Aorta (tissue), 5 donors: ENCODE measurements at places on chromosomes 6 and 20. TPM values are rescaled to one million over a fixed set of nuclear protein-coding genes. Genes with fewer than 3 reads are reported as not detected.

Gene POU5F1
- total RNA-seq = 2.2 TPM

GRCh38 chr6:53391170-53391569 lies 42.4 kb upstream of the ELOVL5 start:
- H3K27ac ChIP-seq = no peak overlapping the region
- H3K4me3 ChIP-seq = no peak overlapping the region
- DNase-seq = no peak
- no peaks in the 10 kb centered on the region for H3K27me3 ChIP-seq

GRCh38 chr20:63366390-63367365 lies 5.5 kb upstream of the CHRNA4 start:
- H3K4me1 ChIP-seq = no peaks in the 10 kb centered on the region
- H3K27me3 ChIP-seq = no peaks in the 10 kb centered on the region

- no peak for DNase-seq
- H3K4me3 ChIP-seq = no peak overlapping the region
- H3K27me3 ChIP-seq = no peaks in the 10 kb centered on the region
- no peak overlapping the region for H3K27ac ChIP-seq
Measured at GRCh38 chr20:31644701-31645100, 7.0 kb downstream of the COX4I2 start.

DNA sequence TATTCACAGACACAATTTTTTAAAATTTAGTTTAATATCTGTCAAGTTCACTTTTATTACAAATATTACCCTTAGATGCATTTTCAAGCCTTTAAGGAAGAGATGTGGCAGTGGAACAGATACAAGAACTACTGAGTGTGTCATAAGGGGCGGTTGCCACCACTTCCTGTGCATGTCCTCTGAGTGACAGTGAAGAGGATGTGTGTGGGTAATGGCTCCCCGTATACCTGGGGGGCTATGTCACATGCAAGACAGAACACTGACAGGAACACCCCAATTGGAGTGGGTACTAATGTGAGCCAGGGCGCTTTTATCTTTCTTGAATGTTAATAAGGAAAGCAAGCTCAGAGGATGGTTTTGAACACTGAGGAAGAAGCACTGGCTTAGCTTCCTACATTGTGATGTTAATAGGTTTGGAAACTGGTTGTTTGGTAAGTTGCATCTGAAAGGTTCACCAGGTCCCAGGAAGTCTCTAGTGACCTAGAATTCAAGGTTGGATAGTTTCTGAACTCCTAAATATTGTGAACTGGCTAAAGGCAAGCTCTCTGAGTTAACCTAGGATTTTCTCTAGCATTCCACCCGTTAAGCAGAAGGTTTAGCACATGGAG lies 83.4 kb upstream of the ASF1A start:
- H3K27ac ChIP-seq = no peak overlapping the region
- H3K4me3 ChIP-seq = no peak overlapping the region
- no peaks in the 10 kb centered on the region for H3K4me1 ChIP-seq
- DNase-seq = no peak
- no peaks in the 10 kb centered on the region for H3K27me3 ChIP-seq

- no peaks in the 10 kb centered on the region for H3K27me3 ChIP-seq
- no peaks in the 10 kb centered on the region for H3K36me3 ChIP-seq
- no peak overlapping the region for H3K4me3 ChIP-seq
- H3K27ac ChIP-seq = no peak overlapping the region
- H3K4me1 ChIP-seq = peaks cover 2% of the 10 kb centered on the region
Measured at GRCh38 chr6:143822584-143823024, 20.5 kb upstream of the LTV1 start.

Gene SAMHD1
- 127 TPM for total RNA-seq

DNA sequence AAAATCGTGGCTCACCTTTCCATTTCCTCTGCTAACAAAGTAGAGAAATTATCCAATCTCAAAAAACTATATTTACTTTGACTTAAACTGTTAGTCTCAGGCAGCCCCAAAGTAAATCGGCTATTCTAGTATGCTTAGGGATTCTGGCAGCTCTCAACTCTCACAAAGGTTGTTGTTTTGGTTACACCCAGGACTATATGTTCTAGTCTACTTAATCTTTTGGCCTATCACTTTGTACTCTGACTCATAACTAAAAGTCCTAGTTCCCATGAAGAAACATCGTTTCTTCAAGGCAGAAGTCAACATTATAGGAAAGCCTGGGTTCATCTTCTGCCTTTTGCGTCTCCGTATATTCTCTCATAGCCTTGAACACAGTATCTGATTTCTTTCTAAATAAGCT lies 42.3 kb downstream of the MYLK4 start:
- no peaks in the 10 kb centered on the region for H3K36me3 ChIP-seq
- H3K4me3 ChIP-seq = no peak overlapping the region
- DNase-seq = no peak
- H3K27ac ChIP-seq = no peak overlapping the region
- no peaks in the 10 kb centered on the region for H3K27me3 ChIP-seq
- H3K4me1 ChIP-seq = no peaks in the 10 kb centered on the region

- no peak for DNase-seq
- H3K36me3 ChIP-seq = no peaks in the 10 kb centered on the region
- no peak overlapping the region for H3K27ac ChIP-seq
Measured at GRCh38 chr20:2203436-2203835, 92.4 kb upstream of the TGM3 start.

Gene PLCB4
- total RNA-seq = 26.2 TPM

DNA sequence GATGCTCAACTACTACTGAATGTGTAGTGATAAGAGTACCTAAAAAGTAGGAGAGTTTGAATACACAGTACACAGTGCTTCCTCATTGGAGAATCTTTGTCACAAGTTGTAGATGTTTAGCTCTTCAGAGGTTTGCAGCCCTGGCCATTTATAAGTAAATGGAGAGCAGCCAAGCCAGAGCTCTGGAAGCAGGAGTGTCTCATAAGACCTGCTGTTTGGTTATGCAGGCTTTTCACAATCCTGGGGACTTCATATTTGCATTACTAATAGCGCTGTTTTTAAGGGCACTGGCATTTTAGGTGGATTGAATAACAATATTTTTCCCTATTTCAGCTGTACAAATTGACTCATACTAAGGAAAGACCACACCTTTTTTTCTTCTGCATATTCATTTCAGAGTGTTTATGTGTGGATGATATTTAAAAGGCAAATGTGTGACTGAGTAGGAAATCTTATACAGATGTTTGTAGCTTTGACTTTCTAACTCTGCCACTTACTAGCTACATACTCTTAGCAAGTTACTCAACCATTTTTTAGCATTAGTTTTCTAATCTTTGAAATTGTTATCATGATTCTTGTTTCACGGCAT lies 730.5 kb upstream of the MAP3K7 start:
- H3K36me3 ChIP-seq = no peaks in the 10 kb centered on the region
- no peaks in the 10 kb centered on the region for H3K4me1 ChIP-seq
- H3K4me3 ChIP-seq = no peak overlapping the region
- no peak for DNase-seq
- no peaks in the 10 kb centered on the region for H3K27me3 ChIP-seq

- no peak overlapping the region for H3K4me3 ChIP-seq
- H3K27ac ChIP-seq = no peak overlapping the region
- H3K27me3 ChIP-seq = no peaks in the 10 kb centered on the region
Measured at GRCh38 chr20:50044353-50044960, 61.7 kb downstream of the SNAI1 start.

Gene HLA-DRB1
- total RNA-seq = 157 TPM

DNA sequence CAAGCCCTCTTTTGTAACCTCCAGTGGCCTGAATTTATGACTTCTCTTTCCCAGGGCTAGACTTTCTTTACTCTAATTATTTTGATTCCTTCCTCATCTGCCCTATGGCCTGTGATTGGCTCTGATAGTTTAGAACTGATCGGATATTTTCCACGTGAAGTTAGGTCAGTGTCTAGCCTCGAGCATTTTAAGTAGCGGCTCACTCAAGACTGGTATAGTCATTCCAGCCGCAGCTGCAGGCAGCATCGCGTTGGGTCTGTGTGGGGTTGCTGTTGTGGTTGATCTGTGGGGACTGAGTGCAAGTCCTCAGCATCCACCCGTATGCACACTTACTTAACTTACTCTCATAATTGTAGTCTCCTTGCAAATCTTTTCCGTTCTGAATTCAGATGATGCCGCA lies 105.7 kb downstream of the SMOC2 start:
- no peaks in the 10 kb centered on the region for H3K27me3 ChIP-seq
- no peak overlapping the region for H3K27ac ChIP-seq
- no peaks in the 10 kb centered on the region for H3K4me1 ChIP-seq

Gene BAK1
- 12.4 TPM for total RNA-seq

Gene TCP11
- total RNA-seq = not detected

- no peak overlapping the region for H3K4me3 ChIP-seq
- H3K27me3 ChIP-seq = no peaks in the 10 kb centered on the region
- H3K4me1 ChIP-seq = no peaks in the 10 kb centered on the region
- no peak for DNase-seq
Measured at GRCh38 chr20:2402271-2402980, 21.7 kb downstream of the TGM6 start.

- peaks cover 10% of the 10 kb centered on the region for H3K4me1 ChIP-seq
- no peaks in the 10 kb centered on the region for H3K27me3 ChIP-seq
- DNase-seq = no peak
Measured at GRCh38 chr6:5205035-5205507, 55.7 kb downstream of the LYRM4 start.

Gene CST2
- not detected for total RNA-seq

Gene HCRTR2
- total RNA-seq = not detected

- no peaks in the 10 kb centered on the region for H3K36me3 ChIP-seq
- H3K4me3 ChIP-seq = no peak overlapping the region
- no peak for DNase-seq
- no peaks in the 10 kb centered on the region for H3K27me3 ChIP-seq
Measured at GRCh38 chr6:37522836-37523235, 23.1 kb upstream of the CCDC167 start.

GRCh38 chr20:11216451-11217314 lies 542.9 kb upstream of the JAG1 start:
- peaks cover 1% of the 10 kb centered on the region for H3K4me1 ChIP-seq
- H3K4me3 ChIP-seq = no peak overlapping the region
- no peaks in the 10 kb centered on the region for H3K36me3 ChIP-seq
- H3K27me3 ChIP-seq = no peaks in the 10 kb centered on the region

GRCh38 chr6:40334496-40335270 lies 252.5 kb downstream of the LRFN2 start:
- H3K4me1 ChIP-seq = no peaks in the 10 kb centered on the region
- no peak overlapping the region for H3K4me3 ChIP-seq
- no peaks in the 10 kb centered on the region for H3K36me3 ChIP-seq

Gene FOXA2
- not detected for total RNA-seq

Gene TRIM40
- total RNA-seq = not detected

DNA sequence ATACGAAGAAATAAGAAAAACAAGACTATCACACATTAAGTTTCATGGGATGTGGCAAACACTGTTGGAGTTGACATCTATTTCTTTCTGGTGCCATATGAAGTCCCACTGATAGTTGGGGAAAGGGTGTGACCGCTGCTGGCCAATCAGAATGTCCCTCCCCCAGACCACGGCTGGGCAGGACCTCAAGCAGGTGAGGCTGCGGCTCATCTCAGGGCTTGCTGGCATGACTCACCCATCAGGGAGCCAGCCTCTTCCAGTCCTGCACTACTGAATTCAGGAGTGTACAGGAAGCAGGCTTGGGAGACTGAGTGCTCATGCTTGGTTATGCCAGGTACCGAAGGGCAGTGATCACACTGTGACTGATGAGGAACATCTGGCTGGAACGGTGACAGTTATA lies 18.9 kb downstream of the PREP start:
- H3K4me1 ChIP-seq = no peaks in the 10 kb centered on the region
- no peak for DNase-seq
- no peaks in the 10 kb centered on the region for H3K27me3 ChIP-seq
- no peak overlapping the region for H3K4me3 ChIP-seq
- H3K27ac ChIP-seq = no peak overlapping the region

DNA sequence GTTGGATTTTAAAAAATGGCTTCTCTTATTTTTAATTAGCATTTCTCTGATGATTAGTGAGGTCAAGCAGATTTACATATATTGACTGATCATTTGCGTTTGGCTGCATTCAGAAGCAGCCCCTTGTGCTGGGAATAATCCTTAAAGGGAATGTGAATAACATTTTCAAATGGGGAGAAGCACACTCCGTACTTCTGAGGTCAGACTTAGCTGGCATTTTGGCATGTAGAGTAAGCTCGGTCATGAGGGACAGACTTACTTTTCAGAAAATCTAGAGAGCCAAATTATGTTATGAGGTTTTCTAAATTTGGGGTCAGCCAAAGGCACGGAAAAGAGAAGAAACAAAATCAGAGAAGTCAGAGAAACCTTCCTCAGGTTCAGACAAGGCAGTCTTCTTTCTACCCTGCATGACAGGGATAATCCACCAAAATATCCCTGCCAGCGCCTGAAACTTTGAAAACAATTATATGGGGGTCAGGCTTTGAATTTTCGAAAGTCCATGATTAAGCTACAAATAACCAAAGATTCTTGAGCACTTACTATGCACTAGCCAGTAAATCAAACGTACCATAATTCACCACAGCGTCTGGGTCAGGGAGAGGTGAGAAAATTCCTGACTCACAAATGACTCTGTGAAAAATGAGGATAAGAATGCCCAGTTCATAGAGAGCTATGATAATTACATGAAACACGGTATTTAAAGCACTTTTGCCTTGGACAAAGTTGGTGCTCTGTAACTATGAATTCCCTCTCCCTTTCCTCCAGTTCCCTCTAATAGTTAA lies 44.9 kb downstream of the ADAT2 start:
- peak overlapping the region; percentile 89 for H3K27ac ChIP-seq
- peaks cover 14% of the 10 kb centered on the region for H3K4me1 ChIP-seq
- no peak overlapping the region for H3K4me3 ChIP-seq
- H3K27me3 ChIP-seq = no peaks in the 10 kb centered on the region
- no peaks in the 10 kb centered on the region for H3K36me3 ChIP-seq
- no peak for DNase-seq

- no peak overlapping the region for H3K4me3 ChIP-seq
- H3K4me1 ChIP-seq = no peaks in the 10 kb centered on the region
- no peak for DNase-seq
- no peaks in the 10 kb centered on the region for H3K27me3 ChIP-seq
- H3K27ac ChIP-seq = no peak overlapping the region
Measured at GRCh38 chr6:30481211-30481964, 7.9 kb upstream of the HLA-E start.

Gene PRRT1
- 3.6 TPM for total RNA-seq

Gene NMBR
- 0.45 TPM for total RNA-seq

- DNase-seq = no peak
- H3K4me1 ChIP-seq = no peaks in the 10 kb centered on the region
- H3K4me3 ChIP-seq = no peak overlapping the region
- no peaks in the 10 kb centered on the region for H3K36me3 ChIP-seq
- H3K27me3 ChIP-seq = no peaks in the 10 kb centered on the region
Measured at GRCh38 chr6:167687116-167687725, 139.5 kb upstream of the AFDN start.

GRCh38 chr20:62511915-62512610 lies 36.3 kb upstream of the GATA5 start:
- no peak for DNase-seq
- no peaks in the 10 kb centered on the region for H3K36me3 ChIP-seq
- no peak overlapping the region for H3K4me3 ChIP-seq
- no peak overlapping the region for H3K27ac ChIP-seq
- no peaks in the 10 kb centered on the region for H3K27me3 ChIP-seq
- H3K4me1 ChIP-seq = no peaks in the 10 kb centered on the region

- no peaks in the 10 kb centered on the region for H3K36me3 ChIP-seq
- no peak overlapping the region for H3K4me3 ChIP-seq
- no peak for DNase-seq
- H3K27ac ChIP-seq = no peak overlapping the region
- no peaks in the 10 kb centered on the region for H3K27me3 ChIP-seq
Measured at GRCh38 chr20:15618110-15618509, 955.1 kb downstream of the KIF16B start.
